ENCODE measurements at places on chromosomes 1 and 21.

DNA sequence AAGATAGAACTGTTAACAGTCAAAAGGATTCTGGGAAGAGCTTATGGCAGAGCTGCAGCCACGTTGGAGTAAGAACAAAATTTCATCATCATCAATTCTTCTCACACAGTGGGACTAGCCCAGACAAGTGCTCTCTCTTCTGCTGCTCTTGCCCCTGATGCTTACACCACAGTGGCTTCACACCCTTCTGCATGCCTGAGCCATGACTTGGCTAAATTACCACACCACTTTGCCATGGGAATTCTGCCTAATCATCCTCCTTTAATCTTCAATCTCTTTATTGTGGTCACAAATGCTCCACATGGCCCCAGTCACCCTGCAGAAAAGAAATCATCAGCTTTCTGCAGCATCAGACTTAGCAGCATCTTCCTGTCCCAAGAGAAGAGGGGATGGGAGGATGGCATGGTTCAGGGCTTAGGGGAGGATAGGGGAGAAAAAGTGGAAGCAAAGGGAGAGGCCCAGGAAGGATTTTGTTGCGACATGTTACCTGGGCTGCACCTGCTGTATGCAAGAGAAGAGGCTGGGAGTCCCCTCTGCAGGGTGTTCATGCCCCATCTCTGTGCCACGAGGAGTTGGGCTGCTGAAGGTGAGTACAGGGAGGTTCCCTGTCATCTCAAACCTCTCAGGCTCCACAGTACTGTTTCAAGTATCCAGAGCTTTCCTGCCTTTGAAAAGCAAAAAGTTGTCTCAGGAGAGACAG, 9.0 kb upstream of the RPTN start:
- DNase-seq: no peak

DNA sequence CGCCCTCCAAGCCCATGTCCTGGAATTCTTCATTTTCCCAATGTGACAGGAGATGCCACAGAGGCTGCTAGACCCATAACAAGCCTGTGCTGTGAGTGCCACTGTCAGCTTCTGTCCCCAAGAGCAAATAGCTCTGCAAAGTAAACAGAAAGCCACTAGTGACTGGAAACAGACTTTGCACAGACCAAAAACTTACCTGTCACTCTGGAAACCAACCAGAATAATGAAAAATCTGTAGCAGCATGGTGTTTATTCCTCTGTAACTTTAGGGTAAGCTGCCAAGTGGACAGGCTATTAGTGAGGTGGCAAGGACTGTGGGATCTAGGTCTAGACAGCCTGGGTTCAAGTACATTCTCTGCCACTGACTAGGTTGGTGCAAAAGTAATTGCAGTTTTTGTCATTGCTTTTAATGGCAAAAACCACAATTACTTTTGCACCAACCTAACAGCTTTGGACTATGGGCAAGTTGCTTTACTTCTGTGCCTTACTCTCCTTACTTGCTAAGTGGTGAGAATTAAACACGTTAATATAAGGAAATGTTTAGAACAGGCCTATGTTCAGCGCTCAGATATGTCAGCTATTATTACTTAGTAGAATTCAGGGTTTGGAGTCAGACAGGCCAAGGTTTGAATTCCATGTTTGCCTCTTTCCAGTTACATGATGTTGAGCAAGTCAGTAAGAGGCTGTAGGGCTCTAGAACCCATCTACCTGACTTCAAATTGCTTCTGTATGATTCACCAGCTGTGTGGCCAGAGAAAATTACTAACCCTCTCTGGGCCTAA, at the start of gene C8B:
Gene C8B, minus strand, starts transcription at position 100 of the 782 bp plus-strand sequence. Its CDS starts 67 bp downstream, at position 33.
- DNase-seq: no peak

GRCh38 chr1:170075186-170075585, 691 bp upstream of the KIFAP3 start:
- no peak for DNase-seq

- DNase-seq: no peak
Observed at GRCh38 chr1:185267701-185268100, 49.3 kb downstream of the IVNS1ABP start.

- DNase-seq: no peak
Observed at GRCh38 chr1:84339503-84339902, 38.0 kb downstream of the SAMD13 start.
